ENCODE measurements at places on chromosomes 6 and 20.

GRCh38 chr6:153804755-153805330 lies 234.2 kb upstream of the OPRM1 start:
- no peak for DNase-seq

DNA sequence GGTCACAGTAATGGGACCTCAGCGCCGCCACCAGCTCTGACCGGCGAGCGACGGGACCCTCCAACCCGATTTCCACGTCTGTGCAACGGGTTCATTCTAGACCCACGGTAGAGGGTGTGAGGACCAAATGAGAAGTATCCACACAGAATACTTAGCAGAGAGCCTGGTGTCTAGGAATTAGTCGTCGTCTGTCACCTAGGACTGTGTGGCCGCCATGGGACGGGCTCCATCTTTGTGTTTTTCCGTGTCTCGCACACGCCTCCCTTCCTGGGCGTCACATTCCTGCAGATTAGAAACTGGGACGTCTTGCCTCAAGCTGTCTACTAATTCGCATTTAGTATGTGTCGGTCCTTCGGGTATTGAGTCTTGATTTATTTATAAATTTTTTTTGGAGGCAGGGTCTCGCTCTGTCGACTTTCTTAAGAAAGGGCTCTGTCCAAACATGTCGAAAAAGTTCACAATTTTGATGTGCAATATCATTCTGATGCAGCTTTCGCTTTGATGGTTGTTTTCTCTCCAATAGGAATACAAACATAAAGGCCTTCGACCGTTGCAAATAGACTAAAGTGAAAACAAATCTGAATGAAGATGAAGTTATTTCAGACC lies 563 bp downstream of the MGME1 start:
- no peak for DNase-seq

- no peak for DNase-seq
Measured at GRCh38 chr20:39795401-39796272, 833.5 kb downstream of the DHX35 start.

GRCh38 chr6:4727671-4728435 lies 48.4 kb upstream of the CDYL start:
- no peak for DNase-seq

GRCh38 chr6:126665551-126665950 lies 325.6 kb downstream of the CENPW start:
- no peak for DNase-seq

GRCh38 chr6:117232196-117232595 lies 33.2 kb upstream of the VGLL2 start:
- DNase-seq: no peak

DNA sequence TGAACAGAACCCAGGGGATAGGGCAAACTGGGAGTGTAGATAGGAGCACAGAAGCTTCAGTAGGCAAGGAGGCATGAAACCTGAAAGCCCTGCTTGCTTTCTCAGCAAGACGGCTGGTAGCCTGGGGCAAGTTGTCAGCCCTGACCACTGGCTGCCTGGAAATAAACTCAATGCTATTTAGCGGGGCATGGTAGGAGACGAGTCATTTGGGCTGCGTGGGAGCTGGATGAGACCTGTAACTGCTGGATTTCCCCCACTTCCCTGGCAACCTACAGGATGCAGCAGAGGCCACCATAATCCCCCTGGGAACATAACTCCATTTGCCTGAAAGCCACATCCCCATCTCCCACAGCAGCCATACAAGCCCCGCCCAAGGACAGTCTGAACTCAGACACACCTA lies 332.6 kb upstream of the TBX18 start:
- DNase-seq: no peak

DNA sequence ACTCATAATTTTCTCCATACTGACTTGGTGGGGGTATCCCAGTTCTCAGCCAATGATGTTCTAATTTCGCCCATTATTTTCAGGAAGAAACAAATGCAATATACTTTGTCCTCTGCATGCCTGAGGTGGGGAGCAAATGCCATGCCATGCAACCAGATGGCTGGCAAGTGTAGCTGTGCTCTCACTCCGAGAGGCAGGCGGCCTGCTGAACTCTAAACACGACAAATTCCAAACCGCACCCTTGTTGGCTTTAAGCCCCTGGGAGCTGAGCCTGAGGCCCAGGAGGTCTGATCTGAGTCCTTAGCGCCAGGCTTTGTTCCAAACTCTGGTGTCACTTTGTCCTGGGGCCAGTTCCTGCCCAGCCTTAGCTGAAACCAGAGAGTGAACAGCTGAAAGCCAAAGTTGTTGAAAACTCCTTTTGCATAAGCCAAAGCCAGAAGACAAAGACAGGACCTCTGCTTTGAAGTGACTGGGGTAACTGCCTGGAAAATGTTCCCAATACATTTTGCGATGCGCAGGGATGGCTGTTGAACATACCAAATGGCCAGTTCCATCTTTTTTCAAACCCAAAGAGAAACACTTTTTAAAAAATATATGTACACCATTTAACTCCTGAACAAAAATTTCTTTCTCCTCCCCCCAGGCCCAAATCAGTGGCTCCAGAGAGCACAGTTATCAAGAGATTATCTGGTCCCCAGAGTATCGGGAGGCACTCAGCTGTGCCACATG lies 46.2 kb downstream of the TTI1 start:
- DNase-seq: no peak

DNA sequence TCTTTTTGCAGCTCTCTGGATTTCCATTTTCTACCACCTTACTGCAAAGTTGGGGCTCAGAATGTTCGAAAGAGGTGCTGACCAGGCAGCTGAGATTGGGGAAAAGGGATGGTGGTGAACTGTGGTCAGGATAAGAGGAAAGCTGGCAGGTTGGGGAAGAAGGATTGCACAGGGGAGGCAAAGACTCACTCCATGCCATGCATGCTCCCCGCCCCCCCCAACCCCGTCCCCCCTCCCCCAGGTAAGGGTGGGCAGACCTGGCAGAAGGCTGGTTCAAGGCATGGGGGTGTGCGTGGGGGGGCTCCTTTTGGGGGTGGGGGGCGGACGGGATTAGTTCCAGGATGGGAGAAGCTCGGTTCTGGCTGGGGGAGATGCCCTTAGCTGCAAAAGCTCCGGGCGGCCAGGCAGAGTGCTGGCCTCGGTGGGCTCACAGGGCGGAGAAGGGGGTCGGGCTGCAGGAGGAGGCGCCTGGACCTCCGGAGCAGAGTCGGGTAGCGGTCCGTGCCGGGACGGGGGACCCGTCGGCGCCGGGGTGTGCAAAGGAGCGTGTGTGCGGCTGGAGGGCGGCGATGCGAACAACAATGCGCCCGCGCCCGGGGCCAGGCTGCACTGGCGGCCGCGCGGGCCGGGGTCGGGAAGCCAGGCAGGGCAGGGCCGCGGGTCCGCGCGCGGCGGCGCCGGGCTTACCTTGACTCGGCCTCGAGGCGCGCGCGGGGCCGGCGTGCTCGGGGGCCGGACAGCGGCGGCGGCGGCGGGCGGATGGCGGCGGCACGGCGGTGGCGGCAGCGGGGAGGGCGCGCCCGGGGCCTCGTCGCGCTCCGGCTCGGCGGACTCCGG lies 880 bp downstream of the ADNP start:
- no peak for DNase-seq

DNA sequence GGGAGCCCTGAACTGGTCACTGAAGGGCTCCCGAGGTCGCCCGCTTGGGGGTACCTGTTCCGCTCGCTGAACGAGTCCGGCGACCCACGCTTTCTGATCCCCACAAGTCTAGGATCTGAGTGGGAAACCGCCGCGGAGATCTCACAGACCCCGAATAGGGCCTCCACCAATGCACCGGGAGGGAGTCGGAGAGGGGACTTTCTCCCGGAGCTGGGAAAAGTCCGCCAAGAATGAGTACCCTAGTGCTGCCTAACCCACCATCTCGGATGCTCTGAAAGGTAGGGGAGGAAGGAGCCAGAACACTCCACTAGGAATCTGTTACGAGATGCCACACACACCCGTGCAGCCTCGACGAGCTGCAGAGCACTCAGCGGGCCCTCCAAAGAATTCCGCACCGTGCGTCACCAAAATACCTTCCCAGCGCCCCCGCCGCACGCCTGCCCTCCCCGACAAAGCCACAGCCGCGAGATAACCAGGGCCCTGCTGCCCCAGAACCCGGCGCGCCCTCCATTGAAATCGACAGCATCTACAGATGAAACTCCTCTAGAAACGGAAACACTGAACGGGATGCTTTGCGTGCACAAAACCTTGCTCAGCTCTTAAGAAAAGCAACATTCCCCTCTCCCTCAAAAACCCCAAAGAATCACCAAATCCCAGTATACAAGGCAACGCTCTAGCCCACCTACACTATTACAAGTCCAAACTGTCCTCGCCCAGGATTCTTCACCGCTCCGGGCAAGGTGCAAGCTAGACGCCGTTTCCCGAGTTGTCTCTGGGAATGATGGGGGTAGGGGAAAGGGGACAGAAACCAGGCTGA lies 686 bp downstream of the COL12A1 start:
- DNase-seq: no peak

DNA sequence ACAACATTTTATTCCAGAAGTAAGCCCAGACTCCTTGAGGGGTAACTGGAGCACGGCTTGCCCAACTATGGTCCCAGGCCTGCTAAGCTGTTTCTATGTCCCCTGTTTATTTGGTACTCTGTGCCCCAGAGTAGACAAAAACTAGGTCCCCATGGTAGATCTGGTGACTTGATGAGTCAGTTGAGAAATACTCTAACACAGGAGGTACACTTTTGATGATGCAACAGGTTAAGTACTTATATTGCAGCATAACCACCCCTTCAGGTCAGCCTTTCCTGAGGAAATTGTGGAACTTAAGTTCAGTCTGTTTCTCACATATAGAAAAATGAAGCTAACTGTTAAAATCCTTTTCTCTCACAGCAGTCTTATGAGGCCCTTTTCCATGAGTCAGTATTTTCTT lies 19.6 kb downstream of the TTPAL start:
- DNase-seq: no peak

DNA sequence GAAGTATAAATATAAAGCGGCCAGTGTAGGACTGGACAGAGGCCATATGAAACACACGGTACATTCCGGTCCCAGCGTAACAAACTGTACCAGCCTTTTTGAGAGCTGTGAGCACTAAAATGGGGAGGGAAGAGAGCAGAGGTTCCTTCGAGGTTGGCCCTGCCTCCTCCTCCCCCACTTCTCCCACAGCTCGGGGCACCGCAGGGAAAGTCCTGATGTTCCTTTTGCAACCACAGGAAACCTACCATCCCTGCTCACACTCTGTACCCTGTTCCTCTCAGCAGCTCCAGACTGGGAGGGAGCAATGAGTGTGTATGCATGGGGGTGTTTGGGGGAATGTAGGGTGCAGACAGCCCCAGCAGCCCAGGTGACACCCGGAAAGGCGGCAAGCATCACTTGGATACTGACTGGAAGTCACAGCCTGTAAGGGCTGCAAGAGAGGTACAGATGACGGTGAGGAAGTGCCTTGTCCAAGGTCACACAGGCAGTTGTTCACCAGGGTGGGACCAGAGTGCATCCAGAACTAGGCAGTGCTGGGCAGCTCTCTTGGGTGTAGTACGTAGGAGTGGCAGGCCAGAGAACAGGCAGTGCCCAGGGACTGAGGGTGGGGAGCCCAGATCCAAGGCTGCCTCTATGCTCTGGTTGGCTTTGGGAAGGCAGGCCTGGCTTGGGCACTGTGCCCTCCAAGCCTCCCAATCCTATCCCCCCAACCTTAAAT lies 11.0 kb upstream of the ARMC12 start:
- no peak for DNase-seq
